ENCODE measurements at places on chromosomes 12 and 14. TPM values are rescaled to one million over a fixed set of nuclear protein-coding genes. Genes with fewer than 3 reads are reported as not detected.

SMCO2 gene
- total RNA-seq: not detected

KRT73 gene
- not detected for total RNA-seq

CYP27B1 gene
- total RNA-seq: 2.6 TPM

TMEM119 gene
- 0.18 TPM for total RNA-seq

HEATR5A gene
- total RNA-seq: 18.7 TPM

TMEM263 gene
- total RNA-seq: 26.7 TPM

RHEBL1 gene
- 8.8 TPM for total RNA-seq

SIX6 gene
- not detected for total RNA-seq

DNA sequence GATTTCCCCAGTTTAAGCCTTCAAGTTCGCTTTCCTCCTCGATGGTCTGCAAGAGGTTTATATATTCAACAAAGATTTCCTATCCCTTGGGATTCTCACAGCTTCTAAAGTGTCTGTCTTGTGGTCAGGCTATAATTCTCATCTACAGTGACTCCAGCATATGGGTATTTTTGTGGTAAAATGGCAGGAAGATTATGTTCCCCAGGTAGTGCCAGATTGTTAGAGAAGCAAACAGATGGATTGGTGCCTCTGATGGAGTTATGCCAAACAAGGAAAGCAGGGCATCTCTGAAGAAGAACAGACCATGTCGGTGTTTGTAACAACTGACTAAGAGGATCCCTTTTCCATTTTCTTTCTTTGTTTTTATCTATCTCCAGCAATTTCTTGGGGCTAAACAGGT lies 5.5 kb upstream of the CCDC175 start:
- H3K27me3 ChIP-seq: no peaks in the 10 kb centered on the region
- no peak overlapping the region for H3K27ac ChIP-seq
- no peak for DNase-seq

GRCh38 chr14:99889268-99889667 lies 96.1 kb downstream of the EML1 start:
- H3K4me1 ChIP-seq: no peaks in the 10 kb centered on the region
- no peak for DNase-seq
- no peak overlapping the region for H3K27ac ChIP-seq
- no peaks in the 10 kb centered on the region for H3K36me3 ChIP-seq
- H3K4me3 ChIP-seq: no peak overlapping the region
- H3K27me3 ChIP-seq: peaks cover 10% of the 10 kb centered on the region

- no peak overlapping the region for H3K27ac ChIP-seq
- H3K4me1 ChIP-seq: no peaks in the 10 kb centered on the region
- H3K4me3 ChIP-seq: no peak overlapping the region
- H3K36me3 ChIP-seq: 0 out of 3 replicates have a peak, but pooled peaks cover 6% of the 10 kb centered on the region
- DNase-seq: no peak
These were observed 103.6 kb downstream of the DAAM1 start for GRCh38 chr14:59292028-59292427.

DNA sequence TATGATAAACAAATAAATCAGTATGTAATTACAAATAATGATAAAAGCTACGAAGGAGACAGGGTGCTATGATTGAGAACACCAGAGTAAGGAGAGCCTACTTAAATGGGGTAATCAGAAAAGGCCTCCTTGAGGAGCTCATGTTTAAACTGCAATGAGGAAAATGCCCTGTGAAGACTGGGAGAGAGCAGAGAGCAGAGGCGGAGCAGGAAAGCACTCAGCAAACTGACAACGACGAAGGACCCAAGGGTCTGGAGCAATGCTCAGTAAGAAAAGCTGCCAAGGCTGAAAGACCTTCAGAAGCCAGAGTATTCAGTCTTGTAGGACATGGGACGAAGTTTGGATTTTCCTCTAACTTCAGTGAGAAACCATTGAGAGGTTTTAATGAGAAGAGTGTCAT lies 114.2 kb upstream of the PLEKHA5 start:
- H3K4me1 ChIP-seq: no peaks in the 10 kb centered on the region
- no peak for DNase-seq
- H3K27ac ChIP-seq: no peak overlapping the region
- no peaks in the 10 kb centered on the region for H3K27me3 ChIP-seq
- no peak overlapping the region for H3K4me3 ChIP-seq

DNA sequence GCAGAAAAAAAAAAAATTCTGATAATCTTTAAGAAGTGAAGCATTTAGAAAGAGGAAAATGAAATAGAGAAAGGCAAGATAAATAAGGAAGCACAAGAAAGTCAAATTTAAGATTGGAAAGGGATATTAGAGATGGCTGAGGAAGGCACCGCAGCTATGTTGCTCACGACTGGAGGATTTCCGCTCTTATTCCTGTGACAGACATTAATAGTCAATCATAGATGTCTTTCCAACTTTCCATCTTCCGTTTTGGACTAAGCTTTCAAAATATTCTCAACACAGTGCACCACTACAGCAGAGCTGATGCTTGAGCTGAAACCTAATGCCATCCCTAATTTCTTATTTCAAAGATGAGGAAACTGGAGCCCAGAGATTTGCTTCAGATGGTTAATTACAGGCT lies 290.6 kb downstream of the FOXN3 start:
- H3K4me3 ChIP-seq: no peak overlapping the region
- no peaks in the 10 kb centered on the region for H3K27me3 ChIP-seq
- DNase-seq: no peak
- no peak overlapping the region for H3K27ac ChIP-seq
- no peaks in the 10 kb centered on the region for H3K4me1 ChIP-seq

GRCh38 chr12:19692566-19692965 lies 253.3 kb downstream of the AEBP2 start:
- H3K27ac ChIP-seq: no peak overlapping the region
- H3K4me1 ChIP-seq: no peaks in the 10 kb centered on the region
- H3K27me3 ChIP-seq: no peaks in the 10 kb centered on the region
- H3K4me3 ChIP-seq: no peak overlapping the region
- DNase-seq: no peak

GRCh38 chr14:85978582-85979250 lies 448.8 kb downstream of the FLRT2 start:
- no peak overlapping the region for H3K27ac ChIP-seq
- no peaks in the 10 kb centered on the region for H3K36me3 ChIP-seq
- no peak for DNase-seq

DNA sequence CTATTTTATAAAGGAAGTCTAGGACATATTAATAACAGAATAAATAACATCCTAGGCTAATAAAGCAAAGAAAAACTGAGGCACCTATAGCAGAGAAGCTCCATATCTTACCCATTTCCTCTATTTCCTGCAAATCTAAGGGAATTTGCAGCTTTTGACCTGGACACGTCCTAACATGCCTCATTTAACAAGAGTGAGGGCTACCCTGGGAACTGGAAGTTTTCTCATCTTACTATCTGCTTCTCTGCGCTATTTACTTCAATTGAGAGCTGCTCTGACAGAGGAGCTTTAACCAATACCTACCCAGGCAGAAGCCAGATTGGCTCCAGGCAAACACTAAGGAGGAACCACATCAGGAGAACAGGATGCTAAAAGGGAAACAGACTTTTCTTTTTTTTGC lies 5.7 kb downstream of the YBX3 start:
- H3K27me3 ChIP-seq: no peaks in the 10 kb centered on the region
- no peak for DNase-seq
- no peak overlapping the region for H3K27ac ChIP-seq
- H3K4me3 ChIP-seq: no peak overlapping the region
- H3K4me1 ChIP-seq: peaks cover 3% of the 10 kb centered on the region

DNA sequence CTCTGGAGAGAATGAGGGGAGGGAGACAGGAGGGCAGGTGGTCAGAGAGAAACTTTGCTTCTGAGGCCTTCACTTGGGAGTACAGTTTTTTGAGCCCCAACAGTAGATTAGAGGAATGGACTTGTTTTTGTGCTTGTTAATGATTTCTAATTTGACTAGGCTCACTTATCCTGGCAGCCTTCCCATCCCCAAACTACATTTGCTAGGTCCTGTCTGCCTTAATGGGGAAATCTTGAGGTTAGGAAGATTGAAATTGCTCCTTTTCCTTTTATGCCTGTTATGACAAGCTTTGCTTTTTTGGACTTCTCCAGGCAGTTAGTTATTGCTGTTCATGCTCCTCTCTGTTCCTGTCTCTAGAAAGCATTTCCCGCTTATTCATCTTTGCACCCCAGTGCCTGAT lies 37.7 kb downstream of the SYNE2 start:
- H3K36me3 ChIP-seq: no peaks in the 10 kb centered on the region
- H3K27ac ChIP-seq: no peak overlapping the region
- H3K4me3 ChIP-seq: no peak overlapping the region
- H3K27me3 ChIP-seq: no peaks in the 10 kb centered on the region

DNA sequence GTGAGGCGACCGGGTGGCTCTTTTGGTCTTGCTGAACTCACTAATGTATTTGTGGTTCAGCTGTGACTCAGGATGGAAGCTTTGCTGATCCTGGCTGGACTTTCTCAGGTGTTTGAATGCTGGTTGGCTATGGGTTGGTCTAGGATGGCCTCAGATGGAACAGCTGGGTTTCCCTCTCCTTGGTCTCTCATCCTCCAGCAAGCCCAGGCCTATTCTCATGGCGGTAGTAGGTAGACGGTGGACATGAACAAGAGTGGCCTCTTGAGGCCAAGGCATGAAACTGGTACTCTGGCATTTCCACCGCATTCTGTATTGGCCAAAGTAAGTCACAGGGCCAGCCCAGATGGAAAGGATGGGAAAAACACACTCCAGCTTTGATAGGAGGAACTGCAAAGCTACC lies 11.8 kb upstream of the POLR3B start:
- DNase-seq: peak; percentile 27
- H3K4me1 ChIP-seq: no peaks in the 10 kb centered on the region
- no peak overlapping the region for H3K27ac ChIP-seq
- no peaks in the 10 kb centered on the region for H3K36me3 ChIP-seq
- no peak overlapping the region for H3K4me3 ChIP-seq

- H3K4me3 ChIP-seq: no peak overlapping the region
- no peaks in the 10 kb centered on the region for H3K36me3 ChIP-seq
- H3K27me3 ChIP-seq: no peaks in the 10 kb centered on the region
These were observed 35.5 kb upstream of the UNC79 start for GRCh38 chr14:93395231-93395630.

All from K562 (cell line).